ENCODE measurements at places on chromosomes 5 and 9. TPM values are rescaled to one million over a fixed set of nuclear protein-coding genes. Genes with fewer than 3 reads are reported as not detected.

PCDHB3 gene
- 1.5 TPM for polyA plus RNA-seq

FYB1 gene
- polyA plus RNA-seq: 1.1 TPM

SLC25A25 gene
- 40.1 TPM for polyA plus RNA-seq

UBE2B gene
- polyA plus RNA-seq: 117 TPM

FOXD4L5 gene
- 0.09 TPM for polyA plus RNA-seq

HSPB3 gene
- 0.77 TPM for polyA plus RNA-seq

SLC28A3 gene
- polyA plus RNA-seq: 0.98 TPM

ANKRD20A1 gene
- polyA plus RNA-seq: 0.27 TPM

PTPRD gene
- polyA plus RNA-seq: 6.5 TPM

C9orf153 gene
- not detected for polyA plus RNA-seq

KCNV2 gene
- polyA plus RNA-seq: not detected

GPX8 gene
- 143 TPM for polyA plus RNA-seq

CDH9 gene
- polyA plus RNA-seq: 0.80 TPM

SUSD3 gene
- polyA plus RNA-seq: 13.5 TPM

IL13 gene
- not detected for polyA plus RNA-seq

KIF12 gene
- 96.5 TPM for polyA plus RNA-seq

SLC34A1 gene
- polyA plus RNA-seq: 0.33 TPM

CARD6 gene
- 1.4 TPM for polyA plus RNA-seq

KCNN2 gene
- polyA plus RNA-seq: 6.4 TPM

LRRC19 gene
- polyA plus RNA-seq: 9.6 TPM

CSF1R gene
- 5.1 TPM for polyA plus RNA-seq

P4HA2 gene
- 217 TPM for polyA plus RNA-seq

CYLC2 gene
- not detected for polyA plus RNA-seq

PCDHGA11 gene
- 1.8 TPM for polyA plus RNA-seq

SV2C gene
- 0.04 TPM for polyA plus RNA-seq

All from hepatocyte (in vitro differentiated cells).